ENCODE measurements at places on chromosomes 7 and 10. TPM values are rescaled to one million over a fixed set of nuclear protein-coding genes. Genes with fewer than 3 reads are reported as not detected.

GRCh38 chr7:26594553-26594952 lies 269.8 kb downstream of the SKAP2 start:
- DNase-seq, result peak; percentile 6

DNA sequence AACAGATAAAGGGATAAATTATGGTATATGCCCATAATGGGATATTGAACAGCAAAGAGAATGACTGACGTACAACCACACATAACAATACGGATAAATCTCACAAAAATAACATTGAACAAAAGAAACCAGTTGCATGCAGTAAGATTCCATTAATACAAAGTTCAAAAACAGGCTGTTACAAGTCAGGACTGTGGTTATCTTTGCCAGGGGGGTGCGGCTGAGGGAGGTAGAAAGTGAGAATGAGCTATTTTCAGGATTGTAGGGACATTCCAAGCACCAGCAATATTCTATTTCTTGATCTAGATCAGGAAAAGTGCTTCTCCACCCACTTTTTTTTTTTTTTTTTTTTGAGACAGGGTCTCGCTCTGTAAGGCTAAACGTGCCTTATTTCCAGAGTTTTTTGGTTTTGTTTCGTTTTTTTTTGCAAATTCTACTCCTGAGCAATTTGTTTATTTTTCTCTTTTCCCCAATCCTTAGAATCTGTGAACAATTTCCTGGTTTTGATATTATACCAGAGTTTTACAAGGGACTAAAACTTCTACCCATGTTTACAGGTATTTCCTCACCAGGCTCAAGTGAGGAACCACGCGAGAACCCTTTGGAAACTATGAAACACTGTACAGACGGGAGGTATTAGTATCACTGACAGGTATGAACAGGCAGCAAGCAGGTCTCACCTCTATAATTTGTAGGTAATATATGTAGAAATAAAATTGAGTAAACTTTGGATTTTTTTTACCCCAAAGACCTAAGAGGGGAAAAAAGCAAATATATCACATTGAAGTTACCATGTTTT lies 9.9 kb downstream of the SMURF1 start:
- no peak for DNase-seq

DNA sequence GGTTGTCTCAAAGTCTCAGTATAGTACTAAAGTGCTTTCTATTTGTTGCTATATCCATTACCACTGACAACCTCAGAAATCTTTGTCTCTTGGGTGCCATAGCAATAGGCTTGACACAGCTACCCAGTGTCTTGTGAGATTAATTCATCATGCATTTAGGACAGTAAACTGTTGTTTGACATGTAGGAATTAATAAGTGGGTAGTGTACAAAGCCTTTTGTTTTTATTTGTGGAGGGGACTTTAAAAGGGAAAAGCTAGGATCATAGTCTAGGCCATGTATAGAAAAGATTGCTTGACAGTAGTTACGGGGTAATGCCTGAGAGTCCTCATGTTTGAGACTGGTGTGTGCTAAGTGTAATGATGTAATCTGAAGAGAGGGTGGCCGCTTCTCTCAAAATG lies 102.6 kb upstream of the AGR3 start:
- no peak for DNase-seq

DNA sequence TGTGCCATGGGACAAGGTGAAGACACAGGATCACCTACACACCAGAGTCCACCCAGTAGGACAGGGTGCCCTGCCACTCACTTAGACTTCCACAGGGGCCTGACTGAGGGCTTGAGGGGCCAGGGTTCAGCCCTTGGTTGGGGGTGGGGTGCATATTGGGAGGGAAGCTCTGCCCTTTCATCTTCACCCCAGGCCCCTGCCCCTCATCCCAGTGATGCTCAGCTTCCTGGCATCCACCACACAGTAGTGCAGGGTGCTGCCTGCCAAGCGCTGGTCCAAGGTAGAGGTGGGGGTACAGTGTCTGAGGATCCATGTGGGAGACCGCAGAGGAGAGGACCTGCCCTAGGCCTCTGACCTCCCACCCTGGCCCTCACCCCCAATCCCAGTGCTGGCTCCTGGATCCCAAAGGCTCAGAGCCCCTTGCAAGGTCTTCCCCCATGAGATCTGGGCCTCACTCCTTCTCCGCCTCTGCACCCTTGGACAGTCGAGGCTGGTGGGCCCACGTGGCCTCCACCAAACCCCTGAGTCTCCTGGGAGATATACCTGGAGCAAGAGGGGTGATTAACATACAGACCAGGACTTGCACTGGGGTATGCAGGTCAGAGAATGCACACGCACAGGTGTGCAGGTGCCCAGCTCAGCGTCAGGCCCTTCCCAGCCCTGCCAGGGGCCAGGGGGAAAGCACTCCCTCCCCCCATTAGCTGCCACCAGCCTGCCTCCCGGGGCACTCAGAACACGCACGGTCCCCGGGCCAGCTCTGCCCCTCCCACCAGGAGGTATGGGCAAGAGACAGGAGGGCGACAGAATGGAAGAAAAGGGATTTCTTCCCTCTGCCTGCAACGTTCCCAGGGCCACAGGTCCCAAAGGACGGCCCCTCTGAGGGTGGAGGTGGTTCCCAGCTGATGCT lies 8.6 kb upstream of the IRF5 start:
- DNase-seq, result no peak

DNA sequence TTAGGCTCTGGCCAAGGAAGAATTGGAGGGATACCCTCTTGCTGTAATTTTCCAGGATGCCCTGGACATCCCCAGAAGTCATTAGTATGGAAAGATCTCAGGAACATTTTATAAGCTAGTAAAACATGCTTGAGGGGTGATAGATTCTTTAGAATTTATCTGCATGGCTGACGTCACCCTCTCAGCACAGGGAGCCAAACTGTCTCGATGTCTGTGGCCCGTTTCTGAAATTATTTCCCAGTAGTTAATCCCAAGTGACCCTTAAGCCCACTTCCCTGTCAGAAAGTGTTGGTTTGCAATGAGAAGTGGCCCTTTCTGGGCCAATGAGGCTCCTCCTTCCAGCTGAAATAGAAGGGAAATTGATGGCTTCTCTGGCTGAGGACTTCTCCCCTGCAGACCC lies 184.5 kb upstream of the BMPER start:
- no peak for DNase-seq

- peak; percentile 63 for DNase-seq
Measured at GRCh38 chr10:119398996-119399395, 143.5 kb downstream of the RGS10 start.

DNA sequence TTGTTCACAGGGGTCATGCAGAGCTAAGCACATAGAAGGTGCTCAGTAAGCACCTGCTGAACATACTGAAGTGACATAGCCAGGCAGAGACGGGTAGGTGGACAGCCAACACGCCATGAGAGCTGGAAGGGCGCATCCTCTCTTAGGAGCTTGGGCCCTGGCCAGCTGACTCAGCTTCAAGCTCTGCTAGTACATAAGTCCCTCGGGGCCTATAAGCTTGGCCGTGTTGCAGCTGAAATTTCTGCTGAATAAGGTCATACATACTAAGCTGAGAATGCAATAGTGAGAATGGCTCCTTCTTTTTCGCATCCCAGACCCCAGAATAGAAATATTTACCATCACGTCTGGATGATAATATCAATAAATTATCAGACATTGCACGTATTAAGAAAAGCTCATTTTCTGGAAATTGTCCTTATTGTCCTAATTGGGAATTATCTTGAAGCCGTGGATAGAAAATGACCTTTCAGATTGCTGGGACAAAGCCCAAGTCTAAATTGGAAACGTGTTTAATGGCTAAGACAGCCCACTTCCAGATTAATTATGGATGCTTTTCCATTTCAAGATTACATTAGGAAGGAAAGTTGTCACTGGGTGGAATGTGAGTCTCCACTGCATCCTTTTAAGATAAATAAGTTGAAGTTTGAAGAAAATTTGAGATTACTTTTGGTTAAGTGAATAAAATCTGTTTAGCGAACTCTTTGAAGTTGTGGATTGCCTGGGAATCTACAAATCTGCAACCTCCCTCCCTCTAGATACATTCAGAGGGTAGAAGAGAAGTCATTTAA lies 287.1 kb upstream of the C7orf33 start:
- peak; percentile 64 for DNase-seq

GRCh38 chr10:116085323-116085722 lies 187.7 kb downstream of the GFRA1 start:
- DNase-seq, result no peak

GRCh38 chr10:612696-613095 lies 76.8 kb downstream of the DIP2C start:
- no peak for DNase-seq

DNA sequence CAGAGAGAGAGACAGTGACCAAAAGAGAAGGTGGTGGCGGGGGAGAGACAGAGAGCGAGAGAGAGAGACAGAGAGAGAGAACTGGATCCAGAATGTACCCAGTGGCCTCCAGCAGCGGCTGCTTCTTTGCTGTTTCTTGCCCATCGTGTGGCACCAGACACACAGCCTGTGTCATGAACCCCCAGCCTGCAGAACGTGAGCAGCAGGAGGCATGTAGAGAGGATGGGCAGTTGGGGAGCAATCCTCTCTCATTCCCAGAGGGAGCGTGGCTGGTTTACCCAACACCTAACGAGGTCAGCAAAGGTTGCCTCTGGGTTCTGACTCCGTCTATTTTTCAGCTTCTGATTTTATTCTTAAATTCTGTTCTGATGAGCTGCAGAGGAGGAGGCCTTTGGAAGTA lies 168.1 kb downstream of the ADARB2 start:
- DNase-seq, result no peak

The CRYGN gene
- not detected for total RNA-seq

The ABCB1 gene
- total RNA-seq, result 2.4 TPM

The ELOVL3 gene
- not detected for total RNA-seq

The GET4 gene
- total RNA-seq, result 58.3 TPM
